CD4-positive, alpha-beta T cell treated with Interleukin-15 for 4 hours (primary cell): ENCODE measurements at places on chromosomes 5 and 9.

DNA sequence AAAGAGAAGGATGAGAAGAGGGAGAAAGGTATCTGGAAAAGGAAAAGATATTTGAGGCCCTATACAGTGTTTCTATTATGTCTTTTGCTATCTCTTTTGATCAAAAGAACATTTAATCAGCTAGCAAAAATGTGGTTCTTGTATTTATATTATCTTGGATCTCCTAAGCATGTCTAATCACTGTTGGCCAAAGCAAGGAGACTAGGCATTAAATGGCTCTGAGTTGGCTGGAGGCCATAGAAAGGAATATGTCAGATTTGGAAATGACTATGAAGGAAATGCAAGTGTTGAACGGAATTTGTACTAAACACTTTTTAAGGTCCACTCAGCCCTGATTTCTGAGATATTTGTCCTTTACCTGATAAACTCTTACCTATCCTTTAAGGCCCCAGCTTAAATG lies 22.4 kb upstream of the THG1L start:
- DNase-seq, result no peak

GRCh38 chr5:91946870-91947269 lies 563.8 kb upstream of the ARRDC3 start:
- DNase-seq, result no peak

- no peak for DNase-seq
These were observed 470.8 kb downstream of the ENC1 start for GRCh38 chr5:74169701-74170100.

- no peak for DNase-seq
These were observed 71.5 kb downstream of the FCHO2 start for GRCh38 chr5:73027361-73027760.

- DNase-seq, result no peak
These were observed 100.4 kb downstream of the DAB2IP start for GRCh38 chr9:121751686-121752445.

- DNase-seq, result no peak
These were observed 585.5 kb downstream of the ISL1 start for GRCh38 chr5:51968756-51969155.

GRCh38 chr5:138631096-138631928 lies 56.1 kb upstream of the HSPA9 start:
- no peak for DNase-seq

GRCh38 chr9:117080765-117081390 lies 334.0 kb downstream of the ASTN2 start:
- DNase-seq, result no peak

- DNase-seq, result no peak
These were observed 17.9 kb downstream of the MYO10 start for GRCh38 chr5:16918156-16918555.

GRCh38 chr9:129078691-129079503 lies 2.0 kb upstream of the DOLPP1 start:
- DNase-seq, result no peak

DNA sequence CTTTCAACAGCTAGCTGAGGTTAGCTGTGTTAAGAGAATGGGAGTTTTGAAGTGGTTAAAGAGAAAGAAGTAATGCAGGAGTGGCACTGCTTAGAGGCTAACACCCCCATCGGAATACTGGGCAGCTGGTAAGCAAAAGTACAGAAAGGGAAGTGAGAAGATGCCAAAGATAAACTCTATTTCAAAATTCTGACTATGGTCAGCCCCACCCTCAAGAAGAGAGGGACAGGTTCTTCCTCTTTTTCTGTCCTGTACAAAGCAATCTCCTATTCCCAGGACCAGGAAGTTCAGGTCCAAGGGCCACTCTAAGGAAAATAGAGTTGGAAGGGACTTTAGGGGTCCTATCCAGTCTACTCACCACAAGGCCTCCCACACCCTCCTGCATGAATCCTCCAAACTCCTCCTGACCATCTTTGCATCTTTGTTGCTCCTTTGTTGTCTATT lies 45.9 kb upstream of the JAK2 start:
- DNase-seq, result peak; percentile 25

GRCh38 chr9:38085308-38085707 lies 16.3 kb upstream of the SHB start:
- no peak for DNase-seq

DNA sequence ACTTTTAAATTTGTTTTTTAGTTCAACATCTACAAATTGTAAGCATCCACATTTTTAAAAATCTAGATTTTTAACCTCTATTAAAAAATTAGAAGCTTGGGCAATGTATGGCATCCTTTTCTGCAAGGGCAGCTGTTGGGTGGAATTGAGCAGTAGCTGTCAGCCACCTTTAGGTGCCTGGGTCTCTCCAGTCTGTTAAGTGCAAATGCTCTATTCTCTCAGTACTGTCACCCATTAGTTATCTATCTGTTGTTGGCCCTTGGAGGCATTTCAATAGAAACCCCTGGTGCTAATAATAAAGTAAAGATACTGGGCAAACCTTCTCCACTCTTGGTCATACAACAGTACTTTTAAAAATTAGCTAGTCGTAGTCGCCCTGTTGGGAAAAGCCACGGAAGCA lies 63.6 kb downstream of the PIP5K1B start:
- no peak for DNase-seq

GRCh38 chr5:137119321-137119720 lies 379.8 kb downstream of the SPOCK1 start:
- DNase-seq, result no peak

GRCh38 chr5:172550996-172551395 lies 90.1 kb upstream of the NEURL1B start:
- no peak for DNase-seq

DNA sequence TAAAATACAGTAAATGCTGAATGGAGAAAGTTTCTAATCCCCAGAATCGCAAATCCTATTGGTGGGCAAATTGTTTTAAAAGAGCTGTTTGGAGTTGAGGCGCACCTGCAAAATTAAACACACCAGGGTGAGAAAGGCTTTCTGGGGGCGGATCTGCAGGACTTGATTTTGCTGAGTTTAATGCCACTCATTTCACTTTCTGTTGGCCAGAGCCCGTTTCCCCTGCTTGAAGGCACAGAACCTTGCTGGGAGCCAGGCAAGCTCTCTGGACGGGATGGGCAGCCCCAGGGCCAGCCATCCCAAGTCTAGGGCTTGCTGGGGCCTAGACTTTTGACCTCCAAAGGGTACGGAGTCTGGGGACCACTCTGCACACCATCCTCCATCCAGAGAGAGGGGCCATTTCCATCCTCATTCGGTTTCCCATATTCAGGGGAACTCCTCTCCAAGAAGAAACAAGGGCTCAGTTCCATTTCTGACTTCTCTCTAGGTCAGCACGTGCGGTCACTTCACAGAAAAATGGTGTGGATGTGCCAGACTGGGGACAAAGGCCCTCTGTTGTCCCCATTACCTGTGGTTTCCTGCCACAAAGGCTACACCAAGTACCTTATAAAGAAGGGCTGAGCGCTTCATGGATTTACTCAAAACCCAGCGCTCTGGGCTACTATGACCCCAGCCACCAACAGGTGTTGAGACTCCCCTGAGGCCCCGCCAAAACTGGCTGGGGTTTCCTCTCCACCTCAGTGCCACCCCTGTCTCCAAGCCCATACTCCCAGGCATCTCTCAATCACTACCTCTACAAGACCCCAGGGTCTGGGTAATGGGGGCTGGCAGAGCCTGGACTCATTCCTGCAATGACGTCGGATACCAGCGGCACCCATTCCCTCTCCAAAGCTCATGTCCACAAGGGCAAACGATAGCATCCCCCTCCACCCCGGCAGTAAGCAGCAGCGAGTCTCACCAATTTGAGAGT lies 170.0 kb downstream of the AUH start:
- no peak for DNase-seq

DNA sequence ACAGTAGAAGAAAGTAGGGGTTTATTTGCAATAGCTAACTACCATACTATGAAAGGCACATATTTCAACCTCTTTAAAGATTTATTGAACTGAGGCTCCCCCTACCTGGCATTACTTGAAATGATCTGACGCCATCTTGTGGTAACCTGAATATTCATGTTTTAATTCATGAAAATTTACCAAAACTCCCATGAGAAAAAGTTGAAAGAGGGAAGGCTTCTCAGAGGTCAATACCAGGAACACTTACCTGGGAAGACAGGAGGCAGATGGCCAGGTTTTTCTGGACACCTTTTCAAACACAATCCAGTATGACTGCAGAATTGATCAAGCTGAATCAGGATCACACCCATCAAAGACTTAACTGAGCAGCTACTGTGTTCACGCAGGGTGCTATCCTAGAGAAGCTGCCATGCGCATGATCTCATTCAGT lies 9.4 kb downstream of the PRELID2 start:
- DNase-seq, result peak; percentile 31

- no peak for DNase-seq
These were observed 338.0 kb downstream of the ACTL7B start for GRCh38 chr9:108517651-108518365.

GRCh38 chr9:3960661-3961144 lies 339.2 kb downstream of the GLIS3 start:
- no peak for DNase-seq

DNA sequence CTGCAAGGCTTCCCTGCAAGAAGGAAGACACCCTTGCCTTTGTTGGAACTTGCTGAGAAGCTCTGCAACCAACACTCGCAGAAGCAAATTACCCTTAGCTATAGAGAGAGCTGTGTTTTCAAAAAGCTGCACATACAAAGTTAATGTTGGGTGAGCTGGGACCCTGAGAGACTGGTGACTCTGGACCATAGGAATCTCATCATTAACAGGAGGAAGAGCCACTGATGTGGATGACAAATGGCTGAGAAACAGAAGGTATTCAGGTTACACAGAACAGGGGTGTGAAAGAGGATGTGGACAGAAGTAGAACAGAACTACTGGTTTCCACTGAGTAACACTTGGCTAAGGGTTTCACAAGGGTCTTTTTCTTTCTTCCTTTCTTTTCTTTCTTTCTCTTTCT lies 493.5 kb downstream of the IRX1 start:
- DNase-seq, result no peak

DNA sequence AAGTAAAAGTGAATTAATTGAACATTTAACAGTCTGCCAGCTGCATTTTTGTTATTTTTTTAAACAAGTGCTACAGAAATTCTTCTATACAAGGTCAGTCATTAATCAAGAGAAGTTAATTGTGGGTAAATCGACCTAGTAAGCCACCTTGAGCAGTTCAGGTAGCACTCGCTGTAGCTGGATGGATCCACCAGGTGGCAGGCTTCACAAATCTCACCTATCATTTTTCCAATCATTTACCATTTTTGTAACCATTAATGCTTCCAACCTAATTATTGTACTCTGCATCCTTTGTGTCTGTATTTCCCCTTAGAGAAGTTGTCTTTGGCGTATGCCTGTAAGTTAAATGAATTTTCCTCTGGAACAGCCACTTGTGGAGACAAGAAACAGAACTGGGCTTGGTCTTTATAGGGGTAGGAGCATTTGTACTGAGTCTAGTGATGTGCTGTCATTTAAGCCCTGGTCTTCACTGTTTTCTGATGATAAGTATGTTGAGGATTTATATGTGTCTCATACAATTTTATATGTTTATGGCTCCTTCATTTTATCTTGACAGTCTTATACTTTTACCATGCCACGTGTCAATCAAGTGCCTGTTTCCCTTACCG lies 39.5 kb downstream of the CD180 start:
- DNase-seq, result peak; percentile 69

- no peak for DNase-seq
These were observed 209.0 kb downstream of the CSNK1G3 start for GRCh38 chr5:123720955-123721354.

GRCh38 chr9:127921557-127922120 lies 4.8 kb upstream of the ST6GALNAC4 start:
- peak; percentile 79 for DNase-seq

- DNase-seq, result no peak
These were observed 33.9 kb downstream of the TENT4A start for GRCh38 chr5:6747103-6747502.

- no peak for DNase-seq
These were observed 67.7 kb downstream of the C9orf152 start for GRCh38 chr9:110140276-110140675.

GRCh38 chr9:4371108-4371507 lies 71.2 kb upstream of the GLIS3 start:
- no peak for DNase-seq
